ENCODE measurements at places on chromosomes 3 and 15.

DNA sequence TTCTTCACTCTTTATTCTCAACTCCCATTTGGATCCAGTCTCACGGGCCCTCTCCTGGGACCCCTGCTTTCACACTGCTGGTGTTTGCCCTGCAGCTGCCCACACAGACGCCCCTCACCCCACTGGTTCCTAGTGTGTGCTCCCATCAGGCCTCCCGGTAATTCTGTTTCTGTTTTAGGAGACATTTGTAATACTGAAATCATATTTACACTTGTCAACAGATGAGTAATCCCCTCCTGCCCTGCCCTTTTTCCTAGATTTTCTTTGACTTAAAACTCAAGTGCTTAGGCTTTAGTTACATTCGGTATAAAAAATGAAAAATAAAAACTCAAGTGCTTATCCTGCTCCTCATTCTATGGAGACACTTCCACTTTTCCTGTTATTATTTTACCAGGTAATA, 18.4 kb upstream of the ABTB1 start:
- DNase-seq = no peak

DNA sequence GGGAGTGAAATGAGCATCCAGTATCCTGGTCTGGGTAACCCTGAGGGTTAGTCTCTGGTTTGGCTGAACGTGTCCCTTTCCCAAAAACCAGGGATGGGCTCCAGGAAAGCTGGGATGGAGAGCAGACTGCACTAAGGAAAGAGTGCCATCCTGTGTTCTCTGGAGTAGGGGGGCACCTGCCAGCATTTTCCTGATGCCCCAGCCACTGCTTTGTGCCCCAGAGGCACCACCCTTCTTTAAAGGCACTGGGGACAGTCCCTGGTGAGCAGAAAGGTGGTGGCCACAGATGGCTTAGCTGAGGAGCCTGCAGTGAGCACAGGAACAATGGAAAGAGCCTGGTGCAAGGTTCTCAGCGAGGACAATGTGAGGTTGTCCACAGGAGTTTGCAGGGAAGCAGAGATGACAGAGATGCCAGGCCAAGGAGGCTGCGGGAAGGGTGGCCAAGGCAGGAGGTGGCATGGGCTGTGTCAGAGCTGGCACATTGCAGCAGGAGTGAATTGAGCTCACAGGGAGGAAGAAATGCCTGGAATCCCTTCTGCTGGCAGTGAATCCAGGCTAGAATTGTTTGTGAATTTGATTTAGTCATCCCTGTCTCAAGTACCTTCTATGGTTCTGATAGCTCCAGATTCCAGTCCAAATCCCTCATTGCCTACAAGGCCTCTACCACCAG, 39.9 kb downstream of the AMOTL2 start:
- DNase-seq = no peak

DNA sequence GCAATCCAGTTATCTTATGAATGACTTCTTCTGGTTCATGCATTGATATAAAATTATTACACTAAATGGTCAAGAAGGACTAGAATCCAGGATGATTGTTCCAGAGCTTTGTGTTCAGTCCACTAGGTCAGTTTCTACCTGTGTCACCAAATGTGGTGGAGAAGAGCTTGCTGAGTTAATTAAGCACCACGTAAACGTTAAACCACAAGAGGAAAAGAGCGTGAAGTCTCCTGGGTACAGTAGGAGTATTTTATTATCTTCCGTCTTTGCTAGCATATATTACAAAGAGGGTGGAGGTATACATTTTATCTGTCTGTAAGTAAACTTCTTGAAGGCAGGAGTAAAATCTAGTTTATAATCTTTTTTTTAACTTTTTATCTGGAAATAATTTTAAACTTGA, 23.5 kb downstream of the CHP1 start:
- DNase-seq = no peak

- DNase-seq = no peak
Measured at GRCh38 chr3:55615694-55616295, 128.7 kb upstream of the WNT5A start.

- no peak for DNase-seq
Measured at GRCh38 chr15:81819924-81820635, 225.7 kb downstream of the MEX3B start.

GRCh38 chr15:67033012-67033411, 32.4 kb upstream of the SMAD3 start:
- DNase-seq = no peak

GRCh38 chr3:116001151-116001621, 377.9 kb downstream of the GAP43 start:
- no peak for DNase-seq

- no peak for DNase-seq
Measured at GRCh38 chr3:158105710-158106253, 438 bp downstream of the SHOX2 start.

GRCh38 chr3:8512234-8512633, 10.6 kb downstream of the LMCD1 start:
- DNase-seq = no peak

GRCh38 chr15:68599560-68600071, 20.8 kb downstream of the CORO2B start:
- DNase-seq = no peak

GRCh38 chr3:60217156-60217911, 1033.9 kb downstream of the FHIT start:
- DNase-seq = no peak

- peak; percentile 99 for DNase-seq
Measured at GRCh38 chr3:42130329-42131070, 39.3 kb downstream of the TRAK1 start.

GRCh38 chr3:36891701-36892160, 53.1 kb downstream of the TRANK1 start:
- no peak for DNase-seq

- DNase-seq = peak; percentile 6
Measured at GRCh38 chr3:120348065-120348990, 826 bp downstream of the LRRC58 start.

- DNase-seq = peak; percentile 37
Measured at GRCh38 chr3:186909078-186909853, 21.1 kb upstream of the ST6GAL1 start.

DNA sequence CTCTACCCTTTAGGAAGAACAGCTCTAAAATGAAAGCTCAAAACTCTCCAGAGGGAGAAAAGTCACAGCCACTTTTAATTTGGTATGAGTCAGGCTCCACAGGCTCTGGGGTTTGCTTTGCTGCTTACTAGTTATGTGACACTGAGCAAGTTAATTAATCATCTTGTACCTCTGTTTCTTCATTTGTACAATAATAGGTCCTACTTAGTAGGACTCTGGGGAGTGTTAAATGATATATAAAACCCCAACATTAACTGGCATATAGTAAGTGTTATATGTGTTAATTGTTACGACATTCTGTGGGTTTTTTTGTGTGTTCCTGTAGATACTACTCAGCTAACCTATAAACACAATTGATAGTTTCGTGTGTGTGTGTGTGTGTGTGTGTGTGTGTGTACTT, 6.6 kb downstream of the ACKR2 start:
- no peak for DNase-seq

DNA sequence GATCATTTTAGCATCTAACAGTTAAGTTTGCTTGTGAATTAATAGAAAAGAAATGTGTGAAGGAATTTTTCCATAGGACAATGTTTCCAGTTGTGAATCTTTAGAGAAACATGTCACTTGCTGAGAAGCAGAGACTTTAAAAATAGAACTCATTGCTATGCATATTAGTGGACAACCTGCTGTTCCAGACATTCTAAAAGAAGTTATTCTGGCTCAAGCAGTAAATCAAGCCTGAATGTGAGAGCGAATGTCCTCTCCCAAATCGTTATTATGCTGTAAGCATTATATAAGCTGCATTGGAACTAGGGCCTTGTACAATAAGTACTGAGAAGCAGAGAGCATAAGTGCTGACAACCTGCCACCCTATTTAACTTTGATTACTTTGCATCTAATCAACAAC, 990.9 kb downstream of the PLOD2 start:
- no peak for DNase-seq

- no peak for DNase-seq
Measured at GRCh38 chr15:40323953-40324937, 753 bp downstream of the INAFM2 start.

Data from HepG2 (cell line).